ENCODE measurements at places on chromosomes 1 and 21.

DNA sequence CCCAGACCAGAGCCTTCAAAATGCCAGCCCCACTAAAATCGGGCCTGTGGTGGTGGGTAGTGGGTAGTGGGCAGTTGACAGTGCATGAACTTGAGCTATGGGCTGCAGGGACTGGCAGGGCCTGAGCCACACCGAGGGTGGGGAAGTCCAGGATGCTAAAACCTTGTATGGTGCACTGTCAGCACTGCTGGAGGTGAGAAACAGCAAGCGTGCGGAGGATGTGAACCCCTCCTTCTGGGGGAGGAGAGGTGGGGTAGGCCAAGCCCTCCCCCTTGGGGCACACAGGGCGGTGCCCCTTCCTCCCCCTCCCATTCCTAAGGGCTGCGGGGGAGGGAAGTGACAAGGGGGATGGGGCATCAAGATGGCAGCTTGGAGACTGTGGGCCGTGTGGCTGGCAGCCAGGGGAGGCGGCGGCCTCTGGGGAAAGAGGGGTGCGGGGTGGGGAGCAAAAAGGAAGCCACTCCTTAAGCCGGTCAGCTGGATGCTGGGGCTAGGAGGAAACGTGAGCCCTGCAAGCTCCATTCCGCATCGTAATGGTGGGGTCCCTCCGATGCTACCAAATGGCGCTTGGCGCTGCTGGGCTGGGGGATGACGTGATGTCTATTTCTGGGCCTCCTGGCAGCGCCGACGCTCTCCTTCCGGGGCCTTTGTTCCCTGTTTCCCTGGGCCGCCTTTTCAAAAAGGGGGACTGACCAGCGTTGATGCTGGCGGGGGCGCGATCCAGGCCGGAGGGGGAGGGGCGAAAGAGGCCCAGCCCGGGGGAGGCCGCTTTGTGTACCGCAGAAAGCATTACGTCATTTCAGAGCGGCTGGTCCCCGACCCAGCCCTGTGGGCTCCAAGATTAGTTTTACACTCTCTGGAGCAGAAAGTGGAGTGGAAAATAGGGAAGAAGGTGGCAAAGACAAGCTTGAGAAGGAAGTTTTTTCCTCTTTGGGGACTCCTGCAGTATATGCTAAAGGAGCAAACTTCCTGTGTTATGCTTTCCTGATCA, 809 bp downstream of the SYT11 start:
- DNase-seq, result no peak

DNA sequence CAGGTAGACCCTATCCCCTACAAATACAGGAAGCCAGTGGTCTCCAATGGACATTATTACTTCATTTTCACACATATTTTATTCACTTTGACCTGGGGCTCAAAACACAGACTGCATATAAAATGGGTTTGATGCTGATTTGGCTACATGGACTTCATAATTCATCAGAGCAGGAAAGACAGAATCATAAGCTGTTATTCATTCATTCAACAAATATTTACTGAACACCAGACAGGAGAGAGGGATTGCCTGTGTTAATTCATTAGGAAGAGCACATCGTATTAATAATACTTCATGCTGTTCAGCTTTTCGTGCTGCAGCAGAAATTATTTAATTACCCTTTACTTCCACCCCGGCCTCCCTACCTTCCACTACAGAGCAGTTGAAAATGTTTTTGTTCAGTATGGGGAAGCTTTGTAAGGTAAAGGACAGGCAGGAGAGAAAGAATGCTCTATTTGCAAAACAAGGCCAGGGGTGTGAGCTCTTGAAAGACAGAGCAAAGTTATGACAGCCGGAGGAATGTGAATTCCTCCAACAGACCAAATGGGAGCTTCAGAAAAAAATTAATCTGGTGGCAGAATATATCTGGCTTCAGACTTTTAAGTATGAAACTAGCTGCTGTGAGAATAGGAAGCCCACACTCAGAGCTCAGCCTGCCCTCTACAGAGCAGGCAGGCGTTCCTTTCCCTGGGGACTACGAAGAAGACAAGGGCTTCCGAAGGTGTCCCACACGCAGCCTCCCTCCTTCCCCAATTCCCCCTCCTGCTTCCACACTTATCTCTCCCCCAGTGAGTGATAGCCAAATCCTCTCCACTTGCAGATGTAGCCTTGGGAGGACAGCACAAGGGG, 58.0 kb downstream of the MDM4 start:
- DNase-seq, result no peak

DNA sequence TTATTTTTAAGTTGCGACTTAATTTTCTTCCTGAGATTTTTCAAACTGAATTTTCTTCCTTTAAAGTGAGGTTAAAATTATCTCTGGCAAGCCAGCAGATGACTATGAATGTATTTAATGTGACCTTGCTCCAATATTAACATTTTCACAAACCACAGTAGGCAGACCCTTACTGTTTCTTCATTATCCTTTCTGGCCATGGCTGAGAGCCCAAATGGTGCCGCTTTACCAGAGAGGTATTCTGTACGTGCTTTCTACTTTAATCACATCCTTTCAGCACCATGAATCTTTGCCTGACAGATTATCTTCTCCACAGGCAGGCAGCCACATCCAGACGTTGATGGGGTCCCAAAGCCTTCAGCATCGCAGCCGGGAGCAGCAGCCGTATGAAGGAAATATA, 129.6 kb downstream of the LRRC40 start:
- no peak for DNase-seq

DNA sequence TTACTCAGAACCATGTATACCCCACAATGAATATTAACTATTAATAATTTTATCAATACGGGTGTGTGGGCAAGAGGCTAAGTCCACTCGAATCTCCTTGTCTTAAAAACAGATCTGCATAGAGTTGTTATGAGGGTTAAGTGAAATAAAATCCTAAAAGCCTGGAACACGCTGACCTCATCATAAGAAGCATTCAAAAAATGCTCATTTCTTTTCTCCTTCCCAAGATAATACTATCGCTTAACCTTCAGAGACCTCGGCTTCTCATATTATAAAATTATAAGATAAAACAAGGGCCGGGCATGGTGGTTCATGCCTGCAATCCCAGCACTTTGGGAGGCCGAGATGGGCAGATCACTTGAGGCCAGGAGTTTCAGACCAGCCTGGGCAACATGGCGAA, 35.1 kb downstream of the LPAR3 start:
- DNase-seq, result no peak

DNA sequence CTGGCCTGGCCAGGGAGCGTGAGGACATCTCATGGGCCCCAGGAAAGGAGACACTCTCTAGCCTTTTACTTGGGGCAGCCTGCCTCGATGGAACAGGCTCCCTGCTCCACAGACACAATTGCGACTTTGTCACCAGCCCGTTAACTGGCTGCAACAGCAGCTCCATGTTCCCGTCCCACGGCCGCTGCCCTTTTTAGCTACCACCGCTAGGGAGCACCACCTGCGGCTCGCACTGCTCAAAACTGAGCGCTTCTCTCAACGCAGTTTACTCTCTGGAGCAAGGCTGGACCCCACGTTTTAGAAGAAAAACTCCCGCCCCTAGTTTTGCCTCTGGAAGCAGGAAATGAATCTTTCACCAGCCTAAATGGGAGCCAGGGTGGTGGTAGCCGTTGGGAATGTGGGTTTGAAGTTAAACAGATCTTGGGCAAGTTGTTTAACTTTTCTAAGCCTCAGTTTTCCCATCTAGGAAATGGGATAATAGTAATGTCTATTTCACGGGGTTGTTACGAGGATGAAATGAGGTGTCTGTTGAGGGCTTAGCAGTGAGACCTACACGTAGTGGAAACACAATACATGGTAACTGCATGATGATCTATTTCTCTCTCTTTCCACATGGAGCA, 3.5 kb upstream of the LRRC38 start:
- no peak for DNase-seq

DNA sequence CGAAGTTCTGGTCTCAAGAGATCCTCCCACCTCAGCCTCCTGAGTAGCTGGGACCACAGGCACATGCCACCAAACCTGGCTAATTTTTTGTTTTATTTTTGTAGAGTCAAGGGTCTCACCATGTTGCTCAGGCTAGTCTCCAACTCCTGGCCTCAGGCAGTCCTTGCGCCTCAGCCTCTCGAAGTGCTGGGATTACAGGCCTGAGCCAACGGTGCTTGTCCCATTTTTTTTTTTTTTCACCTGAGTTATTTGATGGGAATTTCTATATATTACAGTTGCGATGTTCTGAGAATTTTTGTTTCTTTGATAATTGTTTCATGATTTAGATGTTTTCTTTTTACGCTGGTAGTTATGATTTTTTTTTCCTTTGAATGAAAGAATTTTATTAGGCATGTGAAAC, 2.5 kb downstream of the RABGAP1L start:
- no peak for DNase-seq

DNA sequence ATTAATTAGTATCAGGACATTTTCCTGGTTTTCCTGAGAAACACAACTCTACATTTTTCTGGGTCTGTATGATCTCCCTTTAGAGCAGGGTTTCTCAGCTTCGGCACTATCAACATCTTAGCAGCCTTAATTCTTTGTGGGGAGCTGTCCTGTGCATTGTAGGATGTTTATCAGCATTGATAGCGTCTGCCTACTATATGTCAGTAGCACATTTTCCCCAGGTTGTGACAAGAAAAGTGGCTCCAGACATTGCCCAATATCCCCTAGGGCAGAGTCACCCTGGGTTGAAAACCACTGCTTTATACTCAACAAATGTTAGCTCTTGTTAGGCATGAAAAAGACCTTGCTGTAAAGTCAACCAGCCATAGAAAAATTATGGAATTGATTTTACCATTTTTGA, 195.1 kb upstream of the FMN2 start:
- no peak for DNase-seq

GRCh38 chr1:59415881-59416280, 119.0 kb downstream of the FGGY start:
- DNase-seq, result no peak

- no peak for DNase-seq
Observed at GRCh38 chr1:75745276-75745675, 20.8 kb downstream of the ACADM start.

DNA sequence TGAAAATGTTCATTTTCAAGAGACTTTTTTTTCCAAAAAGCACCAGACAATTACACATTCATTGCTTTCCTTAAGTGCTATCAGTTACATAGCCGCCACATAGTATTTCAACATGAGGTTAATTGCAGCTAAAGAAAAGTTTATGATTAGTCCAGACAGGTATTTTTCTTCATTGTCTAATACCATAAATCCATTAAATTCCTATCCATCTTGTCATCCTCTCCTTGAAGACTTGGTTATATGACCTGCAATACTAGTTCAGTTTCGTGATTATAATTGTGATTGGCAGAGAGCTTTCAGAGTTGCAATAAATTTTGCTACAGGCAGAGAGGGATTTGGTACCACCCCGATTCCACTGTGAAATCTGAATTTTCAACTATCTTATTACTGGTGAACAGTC, 437.7 kb downstream of the GPATCH2 start:
- no peak for DNase-seq

GRCh38 chr1:180966744-180967536, 54.2 kb downstream of the KIAA1614 start:
- DNase-seq, result no peak

- DNase-seq, result no peak
Observed at GRCh38 chr1:34975771-34976170, 9.4 kb downstream of the TMEM35B start.

DNA sequence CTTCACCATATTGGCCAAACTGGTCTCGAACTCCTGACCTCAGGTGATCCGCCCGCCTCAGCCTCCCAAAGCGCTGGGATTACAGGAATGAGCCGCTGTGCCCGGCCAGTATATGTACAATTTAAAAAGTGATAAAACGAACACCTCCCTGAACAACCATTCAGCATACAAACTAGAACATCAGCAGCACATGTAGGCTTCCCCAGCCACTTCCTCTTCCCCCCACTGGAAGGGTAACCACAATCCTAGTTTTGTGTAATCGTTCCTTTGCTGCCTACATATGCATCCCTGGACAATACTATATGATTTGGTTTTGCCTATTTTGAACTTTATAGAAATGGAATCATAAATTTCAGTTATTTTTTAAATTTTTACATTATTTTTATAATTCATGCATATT, 60.4 kb downstream of the DESI2 start:
- DNase-seq, result no peak

DNA sequence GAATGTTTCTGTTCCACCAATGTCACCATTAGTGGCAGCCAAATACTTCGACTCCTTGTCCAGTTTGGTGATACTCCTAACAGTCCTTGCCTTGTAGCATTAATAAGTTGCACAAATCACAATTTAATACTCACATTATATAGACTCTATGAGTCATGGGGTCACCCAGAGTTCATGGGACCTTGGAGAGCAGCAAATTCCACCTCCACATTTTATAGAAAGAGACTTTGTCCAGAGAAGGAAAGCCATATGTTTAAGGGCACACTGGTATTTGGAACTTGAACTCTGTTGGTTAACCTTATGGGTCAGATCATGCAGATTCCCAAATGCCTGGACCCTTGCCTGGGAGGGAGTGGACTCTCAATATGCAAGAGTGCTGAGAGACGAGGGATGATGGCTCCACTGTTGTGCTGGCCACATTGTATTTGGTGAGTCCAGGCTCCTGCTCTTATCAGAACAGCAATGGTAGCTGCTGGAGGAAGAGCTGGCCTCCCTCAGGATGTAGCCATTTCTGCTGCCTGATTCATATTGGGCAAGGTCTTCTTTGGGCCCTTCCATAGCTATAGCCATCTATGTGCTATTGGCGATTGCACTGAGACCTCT, 30.6 kb downstream of the DNAJC6 start:
- no peak for DNase-seq

- DNase-seq, result no peak
Observed at GRCh38 chr1:32220746-32221580, 1.2 kb downstream of the TMEM234 start.

- no peak for DNase-seq
Observed at GRCh38 chr1:206606867-206607266, 5.4 kb downstream of the EIF2D start.

- DNase-seq, result no peak
Observed at GRCh38 chr21:32193098-32193465, 85.8 kb downstream of the MIS18A start.

GRCh38 chr1:228307218-228308023, 99.2 kb downstream of the TRIM11 start:
- DNase-seq, result no peak

- DNase-seq, result no peak
Observed at GRCh38 chr1:35448344-35448801, 108.8 kb downstream of the KIAA0319L start.

- no peak for DNase-seq
Observed at GRCh38 chr1:54163051-54163450, 10.3 kb upstream of the CDCP2 start.

GRCh38 chr1:86119214-86119764, 37.3 kb downstream of the COL24A1 start:
- no peak for DNase-seq

- DNase-seq, result no peak
Observed at GRCh38 chr1:48123647-48124046, 98.9 kb upstream of the SLC5A9 start.
